ENCODE measurements at places on chromosomes 3 and 15.

DNA sequence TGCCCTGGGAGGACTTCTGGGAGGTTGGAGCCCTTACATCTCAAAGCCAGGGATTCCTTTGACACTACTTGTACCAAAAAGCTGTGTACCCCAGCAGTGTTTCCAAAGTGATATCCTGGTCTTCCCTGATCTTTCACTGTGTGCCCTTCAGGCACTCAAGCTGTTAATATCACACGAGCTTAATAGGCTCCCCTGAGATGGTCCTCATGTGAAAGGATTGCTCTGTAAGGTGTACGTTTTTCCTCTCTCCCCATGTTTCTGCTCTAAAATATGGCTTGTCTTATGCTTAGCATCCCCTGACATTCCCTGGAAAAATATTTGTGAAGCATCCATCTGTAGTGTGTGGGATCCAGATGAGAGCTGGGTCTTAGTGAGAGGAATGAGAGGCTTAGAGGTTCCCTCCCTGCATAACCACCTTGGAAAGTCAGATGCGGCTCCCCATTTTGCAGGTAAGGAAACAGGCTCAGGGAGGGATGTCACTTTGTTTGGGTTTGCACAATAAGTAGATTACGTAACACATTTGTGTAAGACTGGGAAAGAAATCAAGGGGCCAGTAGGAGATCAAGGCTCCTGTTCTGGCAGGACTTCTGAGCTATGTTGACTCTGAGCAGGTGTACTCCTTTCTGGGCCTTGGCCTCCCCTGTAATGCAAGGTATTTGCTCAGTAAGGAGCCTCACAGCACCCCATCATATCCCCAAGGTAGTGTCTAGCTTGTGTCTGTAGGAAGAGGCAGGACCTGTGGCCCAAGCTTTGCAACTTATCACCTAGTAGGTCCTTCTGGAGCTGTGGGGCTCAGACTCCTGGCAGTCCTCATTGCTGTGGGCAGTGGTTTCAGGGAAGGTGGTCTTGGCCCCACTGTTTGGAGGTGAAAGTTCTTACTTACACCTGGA, 667 bp upstream of the ACOX2 start:
- DNase-seq: peak; percentile 60

GRCh38 chr15:85932391-85932790, 137.7 kb upstream of the KLHL25 start:
- no peak for DNase-seq

DNA sequence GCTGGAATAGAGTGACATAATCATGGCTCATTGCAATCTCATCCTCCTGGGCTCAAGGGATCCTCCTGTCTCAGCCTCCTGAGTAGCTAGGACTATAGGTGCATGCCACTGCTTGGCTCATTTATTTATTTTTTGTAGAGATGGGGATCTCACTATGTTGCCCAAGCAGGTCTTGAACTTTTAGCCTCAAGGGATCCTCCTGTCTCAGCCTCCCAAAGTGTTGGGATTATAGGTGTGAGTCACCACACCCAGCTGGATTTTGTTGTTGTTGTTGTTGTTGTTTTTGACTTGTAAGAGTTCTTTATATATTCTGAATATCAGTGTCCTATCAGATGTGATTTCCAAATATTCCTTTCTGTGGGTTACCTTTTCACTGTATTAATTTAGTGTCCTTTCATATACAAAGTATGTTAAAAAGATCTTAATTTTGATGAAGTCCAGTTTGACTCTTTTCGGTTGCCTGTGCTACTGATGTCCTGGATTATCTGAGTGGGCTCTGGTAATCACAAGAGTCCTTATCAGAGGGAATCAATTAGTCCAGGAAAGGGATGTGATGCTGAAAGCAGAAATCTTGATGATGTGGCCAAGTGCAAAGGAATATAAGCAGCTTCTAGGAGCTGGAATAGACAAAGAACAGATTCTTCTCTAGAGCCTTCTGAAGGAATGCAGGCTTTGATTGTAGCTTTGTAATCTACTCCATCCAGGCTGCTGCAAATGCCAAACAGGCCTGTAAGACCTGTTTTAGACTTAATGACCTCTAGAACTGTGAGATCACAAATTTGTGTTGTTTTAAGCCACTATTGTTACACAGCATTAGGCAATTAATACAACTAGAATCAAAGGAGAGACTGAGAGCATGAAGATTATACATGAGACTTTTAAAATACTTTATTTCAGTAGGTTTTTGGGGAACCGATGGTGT, 30.2 kb downstream of the NCK1 start:
- peak; percentile 40 for DNase-seq

- peak; percentile 73 for DNase-seq
Observed at GRCh38 chr15:101176625-101177024, 75.2 kb downstream of the CHSY1 start.

GRCh38 chr15:98804057-98804380, 155.7 kb downstream of the IGF1R start:
- DNase-seq: no peak
